ENCODE measurements at places on chromosomes 4 and X.

- DNase-seq, result no peak
Observed at GRCh38 chr4:8512510-8512909, 67.7 kb upstream of the GPR78 start.

DNA sequence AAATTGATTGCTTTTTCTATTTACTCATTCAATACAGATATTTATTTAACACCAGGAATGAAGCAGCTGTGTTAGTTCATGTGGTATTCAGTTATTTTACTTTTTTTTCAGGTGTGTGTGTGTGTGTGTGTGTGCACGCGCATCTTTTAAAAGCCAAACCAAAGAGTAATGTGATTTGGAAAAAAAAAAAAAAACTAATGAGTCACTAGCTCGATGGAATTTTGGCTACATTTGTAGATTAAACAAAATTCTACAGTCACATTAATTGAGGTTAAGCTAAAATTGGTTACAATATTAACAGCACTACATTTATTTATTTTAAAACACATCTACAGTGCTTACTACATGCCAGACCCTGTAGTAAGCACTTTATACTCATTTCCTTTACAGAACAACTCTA is 66.8 kb downstream of the HHIP start:
- DNase-seq, result peak; percentile 16

DNA sequence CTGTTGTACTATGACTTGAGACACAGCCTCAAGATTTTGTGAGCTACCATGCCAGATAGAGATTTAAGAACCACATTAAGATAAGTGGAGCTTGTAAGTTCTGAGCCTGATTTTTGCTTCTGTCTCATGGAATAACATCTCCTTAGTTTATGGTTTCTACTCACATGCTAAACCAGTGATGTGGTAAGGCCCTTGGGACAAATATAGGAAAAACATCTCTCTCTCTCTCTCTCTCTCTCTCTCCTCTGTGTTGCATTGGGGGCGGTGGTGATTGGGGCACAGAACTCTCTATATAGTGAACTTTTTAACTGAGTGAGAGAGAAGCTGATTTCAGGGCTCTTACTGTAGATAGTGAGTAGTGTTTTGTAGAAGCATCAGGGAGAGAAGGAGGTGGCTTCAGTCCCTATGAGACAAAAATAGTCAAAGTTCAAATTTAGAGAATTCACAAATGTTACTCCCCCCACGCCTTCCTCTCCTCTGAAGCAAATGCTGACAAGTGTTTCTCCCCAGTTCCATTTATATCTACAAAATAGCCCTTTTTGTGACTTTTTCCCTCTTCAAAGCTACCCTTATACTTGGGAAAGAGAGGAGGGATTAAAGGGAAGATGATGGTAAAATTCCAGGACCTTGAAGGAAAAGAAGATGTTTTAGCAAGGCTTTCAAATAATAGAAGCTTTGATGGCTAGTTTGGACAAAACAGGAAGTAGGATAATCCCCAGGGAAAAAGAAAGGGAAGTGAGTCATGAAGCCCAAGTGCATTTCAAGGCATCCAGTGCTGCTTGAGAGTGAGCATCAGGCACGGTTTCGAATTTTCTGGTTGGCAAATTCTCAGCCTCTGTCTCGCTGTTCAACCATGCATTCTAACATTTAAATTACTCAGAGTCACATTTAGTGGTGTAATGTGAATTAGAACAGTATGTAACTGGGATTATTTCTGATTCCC is 134.3 kb upstream of the AP1S2 start:
- DNase-seq, result peak; percentile 53

DNA sequence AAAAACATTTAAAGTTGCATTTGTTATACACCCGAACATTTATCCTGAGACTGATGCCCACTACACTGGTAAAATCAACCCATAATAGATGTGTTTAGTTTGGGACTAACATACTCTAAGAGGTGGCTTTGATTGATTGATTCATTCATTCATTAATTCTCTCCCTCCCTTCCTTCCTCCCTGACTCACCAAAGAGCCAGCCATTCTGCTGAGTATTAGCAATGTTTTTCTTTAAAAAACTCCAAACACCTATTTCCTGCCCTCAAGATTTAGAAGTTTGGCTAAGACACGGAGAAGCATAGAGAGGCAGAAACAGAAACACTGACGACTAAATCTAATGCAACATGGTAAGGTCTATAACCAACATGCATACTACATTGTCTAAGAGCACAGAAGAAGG is 88.9 kb downstream of the RASL11B start:
- no peak for DNase-seq

GRCh38 chr4:113825272-113825671 is 63.7 kb upstream of the CAMK2D start:
- no peak for DNase-seq

DNA sequence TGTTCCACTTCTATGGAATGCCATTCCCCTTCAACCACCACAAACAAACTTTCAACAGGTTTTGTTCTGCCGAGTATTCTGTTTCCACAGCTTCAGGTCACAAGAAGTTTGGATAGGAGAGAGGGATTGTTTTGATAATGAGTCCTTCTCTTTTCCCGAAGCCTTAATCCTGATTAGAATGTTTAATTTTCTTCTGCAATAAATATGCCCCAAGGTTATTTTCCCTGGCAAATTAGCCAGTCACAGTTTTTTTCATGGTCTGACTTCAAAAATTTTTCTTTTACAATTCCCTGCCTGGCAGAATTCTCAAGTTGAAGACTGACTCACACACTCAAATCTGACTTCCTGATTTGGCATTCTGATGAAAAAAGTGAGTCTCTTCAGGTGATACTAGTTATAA is 33.1 kb upstream of the EDNRA start:
- peak; percentile 32 for DNase-seq

GRCh38 chr4:139629436-139630125 is 36.0 kb upstream of the MGST2 start:
- DNase-seq, result no peak

GRCh38 chr4:94976371-94977011 is 218.7 kb downstream of the BMPR1B start:
- DNase-seq, result peak; percentile 78

- DNase-seq, result peak; percentile 5
Observed at GRCh38 chr4:121227341-121227792, 63.2 kb upstream of the TNIP3 start.

- no peak for DNase-seq
Observed at GRCh38 chr4:70687392-70687791, 940 bp upstream of the UTP3 start.

DNA sequence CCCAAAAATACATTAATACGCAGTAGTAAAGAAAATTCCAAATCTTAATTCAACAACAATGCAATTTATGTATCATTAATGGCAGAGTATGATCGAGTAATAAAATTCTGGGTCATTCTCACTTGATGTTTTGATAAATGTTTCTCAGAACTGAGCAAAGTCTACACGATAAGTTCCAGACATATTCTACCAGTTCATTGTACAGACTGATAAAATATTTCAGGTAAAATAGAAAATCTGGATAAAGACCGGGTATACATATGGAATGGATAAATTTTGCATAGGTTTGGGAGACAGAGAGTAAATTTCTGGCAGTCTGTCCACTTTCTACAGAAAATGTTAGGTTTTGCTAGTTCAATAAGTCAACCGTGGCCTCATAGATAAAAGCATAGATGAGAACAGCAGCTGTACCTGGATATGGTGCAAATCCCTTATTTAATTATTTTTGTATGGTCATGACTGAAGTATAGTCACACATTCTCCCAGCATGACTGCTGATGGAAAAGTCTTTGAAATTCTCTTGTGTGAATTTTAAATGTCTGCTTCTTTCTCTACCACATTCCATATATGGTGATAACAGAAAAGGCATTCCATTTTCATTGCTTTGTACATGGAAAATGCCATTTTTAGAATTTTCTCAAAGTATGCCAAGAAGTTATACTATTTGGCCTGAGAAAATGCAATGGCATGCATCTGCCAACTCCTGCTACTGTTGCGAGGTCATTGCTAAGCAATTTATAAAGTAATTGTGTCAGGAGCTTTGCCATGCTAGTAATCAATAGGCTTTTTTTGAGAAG is 301.9 kb upstream of the ARSJ start:
- no peak for DNase-seq

DNA sequence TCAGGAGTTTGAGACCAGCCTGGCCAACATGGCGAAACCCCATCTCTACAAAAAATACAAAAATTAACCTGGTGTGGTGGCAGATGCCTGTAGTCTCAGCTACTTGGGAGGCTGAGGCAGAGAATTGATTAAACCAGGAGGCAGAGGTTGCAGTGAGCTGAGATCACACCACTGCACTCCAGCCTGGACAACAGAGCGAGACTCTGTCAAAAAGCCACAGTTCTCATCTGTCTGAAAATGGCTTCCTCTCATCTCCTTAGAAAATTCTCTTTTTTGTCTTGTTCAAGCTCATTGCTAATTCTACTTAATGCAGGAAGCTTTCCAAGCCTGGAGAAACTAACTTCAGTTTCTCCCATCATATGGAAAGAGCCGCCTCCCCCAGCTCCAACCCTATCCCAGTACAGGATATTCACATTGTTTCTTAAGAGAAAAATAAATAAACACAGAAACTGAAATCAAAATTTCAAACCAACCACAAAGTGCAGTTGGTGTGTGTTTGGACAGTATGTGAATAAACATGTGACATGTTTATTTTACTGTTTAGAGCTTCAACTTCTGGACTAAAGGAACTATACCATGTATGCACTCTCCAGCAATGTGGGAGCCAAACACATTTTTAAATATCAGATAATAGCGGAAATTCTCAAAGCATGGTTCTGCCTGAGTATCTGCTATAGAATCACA is 55.0 kb upstream of the GAB1 start:
- DNase-seq, result no peak

GRCh38 chrX:32871636-32872035 is 339.7 kb downstream of the DMD start:
- no peak for DNase-seq

DNA sequence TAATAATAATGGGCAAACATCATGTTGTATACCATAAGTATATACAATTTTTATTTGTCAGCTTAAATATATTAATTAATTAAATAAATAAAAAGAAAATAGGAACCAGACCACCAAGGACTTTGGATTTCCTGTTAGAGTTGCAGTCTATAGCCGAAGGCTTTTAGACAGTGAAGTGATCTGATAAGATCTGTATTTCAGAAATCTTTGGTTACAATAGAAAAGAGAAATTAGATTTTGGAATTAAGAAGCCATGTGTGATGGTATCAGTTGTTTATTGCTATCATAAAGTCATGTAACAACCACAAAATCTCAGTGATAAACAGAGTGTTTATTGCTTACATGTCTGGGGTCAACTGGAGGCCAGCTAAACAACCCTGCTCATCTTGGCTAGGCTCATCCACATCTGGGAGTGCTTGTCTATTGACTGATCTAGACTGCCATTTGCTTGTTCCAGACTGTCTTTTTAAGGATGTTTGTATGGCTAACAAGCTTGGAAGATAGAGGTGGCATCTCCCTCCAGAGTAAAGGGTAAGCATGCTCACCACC is 142.1 kb upstream of the USP9X start:
- DNase-seq, result no peak

DNA sequence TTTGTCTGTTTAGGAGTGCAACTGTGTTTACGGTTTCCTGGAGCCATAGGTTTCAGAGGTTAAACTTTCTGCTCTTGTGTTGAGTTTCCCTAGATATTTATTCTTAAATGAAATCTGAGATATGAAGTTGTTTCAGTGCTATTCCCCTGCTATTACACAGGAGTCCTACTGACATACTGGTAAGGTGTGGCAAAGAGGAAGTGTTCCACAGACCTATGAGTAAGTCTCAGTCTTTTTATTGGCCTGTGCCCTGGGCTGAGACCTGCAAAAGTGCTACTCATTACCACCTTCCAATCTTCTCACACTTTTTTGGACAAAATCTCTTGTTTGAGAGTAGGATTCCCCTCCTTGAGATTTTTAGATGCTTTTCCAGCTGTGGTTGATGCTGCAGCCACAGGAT is 35.6 kb upstream of the MAGEA8 start:
- DNase-seq, result no peak

- DNase-seq, result no peak
Observed at GRCh38 chr4:164381859-164382258, 372.1 kb upstream of the SMIM31 start.

DNA sequence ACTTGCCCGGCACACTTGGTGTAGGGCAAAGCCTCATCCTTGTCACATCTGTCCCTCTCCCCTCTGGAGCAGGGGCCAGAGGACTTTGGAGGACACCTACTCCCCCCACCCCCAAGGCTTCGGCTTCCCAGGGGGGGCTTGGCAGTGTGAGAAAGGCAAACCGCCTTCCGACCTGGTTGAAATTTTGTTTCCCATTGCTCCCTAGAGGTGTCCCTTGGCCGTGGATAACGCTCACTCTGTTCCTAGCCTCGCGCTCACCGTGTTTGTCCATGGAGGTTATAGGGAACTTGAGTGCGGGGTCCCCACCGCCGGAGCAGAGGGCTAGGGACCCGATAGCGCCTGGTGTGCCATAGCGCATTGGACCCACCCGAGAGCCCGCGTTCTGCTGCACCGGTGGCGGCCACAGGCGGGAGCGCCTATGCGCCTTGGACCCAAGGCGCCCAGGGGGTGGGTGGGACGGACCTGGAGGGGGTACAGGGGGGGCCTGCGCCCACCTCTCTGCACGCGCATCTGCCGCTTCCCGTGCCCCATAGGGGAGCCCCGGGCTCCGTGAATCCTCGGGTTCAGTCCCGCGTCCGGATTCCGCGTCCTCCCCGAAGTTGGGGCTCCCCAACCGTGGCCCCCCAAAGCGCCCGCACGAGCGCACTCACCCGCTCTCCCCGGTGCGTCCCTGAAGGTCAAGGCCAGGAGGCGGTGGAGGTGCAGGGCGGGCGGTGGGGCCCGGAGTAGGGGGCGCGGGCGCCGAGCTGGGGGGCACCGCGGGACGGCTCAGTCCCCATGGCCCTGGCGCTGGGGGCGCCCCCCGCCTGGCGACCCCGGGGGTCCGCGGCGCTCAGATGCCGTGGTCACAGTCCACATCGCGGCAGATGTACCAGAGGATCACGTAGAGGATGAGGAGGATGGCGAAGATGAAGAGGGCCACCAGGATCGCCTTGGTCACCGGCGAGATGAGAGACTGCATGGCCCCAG is 82.7 kb upstream of the DHRSX start:
- no peak for DNase-seq

- peak; percentile 20 for DNase-seq
Observed at GRCh38 chr4:126051689-126052424, 737.1 kb downstream of the FAT4 start.

- DNase-seq, result no peak
Observed at GRCh38 chr4:108919226-108919893, 156.5 kb upstream of the ETNPPL start.

DNA sequence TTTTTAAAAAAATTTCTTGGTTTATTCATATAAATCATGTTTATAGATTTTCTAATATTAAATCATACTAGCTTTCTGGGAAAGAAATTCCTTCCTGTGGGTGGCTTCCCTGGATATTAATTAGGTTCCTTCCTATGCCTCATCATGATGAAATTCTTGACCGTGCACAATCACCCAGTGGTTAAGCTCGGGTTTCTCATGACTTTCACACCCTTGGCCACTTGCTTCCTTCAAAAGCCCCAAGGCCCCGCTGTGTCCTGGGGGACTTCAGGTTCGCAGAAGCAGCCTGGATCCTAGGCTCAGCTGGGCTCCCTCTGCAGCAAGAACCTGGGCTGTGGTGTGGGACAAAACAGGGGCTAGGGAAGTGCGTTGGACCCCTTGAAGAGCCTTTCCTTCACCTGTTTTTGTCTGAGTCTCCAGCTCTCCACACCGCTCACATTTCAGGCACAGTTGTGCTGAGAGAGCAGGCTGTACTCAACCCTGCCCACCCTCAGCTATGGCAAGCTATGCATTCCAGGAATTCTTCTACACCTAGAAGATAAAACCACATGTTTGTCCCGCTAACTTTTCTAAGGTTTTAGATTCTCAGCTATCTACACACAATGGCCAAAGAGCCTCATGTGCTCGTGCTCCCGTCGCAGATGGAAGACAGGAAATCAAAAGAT is 48.9 kb upstream of the TMSB15B start:
- peak; percentile 2 for DNase-seq

- DNase-seq, result no peak
Observed at GRCh38 chr4:47219586-47219985, 188.2 kb downstream of the GABRB1 start.
